ENCODE measurements at places on chromosomes 13 and 19. TPM values are rescaled to one million over a fixed set of nuclear protein-coding genes. Genes with fewer than 3 reads are reported as not detected.

The OR7E24 gene
- total RNA-seq = not detected

DNA sequence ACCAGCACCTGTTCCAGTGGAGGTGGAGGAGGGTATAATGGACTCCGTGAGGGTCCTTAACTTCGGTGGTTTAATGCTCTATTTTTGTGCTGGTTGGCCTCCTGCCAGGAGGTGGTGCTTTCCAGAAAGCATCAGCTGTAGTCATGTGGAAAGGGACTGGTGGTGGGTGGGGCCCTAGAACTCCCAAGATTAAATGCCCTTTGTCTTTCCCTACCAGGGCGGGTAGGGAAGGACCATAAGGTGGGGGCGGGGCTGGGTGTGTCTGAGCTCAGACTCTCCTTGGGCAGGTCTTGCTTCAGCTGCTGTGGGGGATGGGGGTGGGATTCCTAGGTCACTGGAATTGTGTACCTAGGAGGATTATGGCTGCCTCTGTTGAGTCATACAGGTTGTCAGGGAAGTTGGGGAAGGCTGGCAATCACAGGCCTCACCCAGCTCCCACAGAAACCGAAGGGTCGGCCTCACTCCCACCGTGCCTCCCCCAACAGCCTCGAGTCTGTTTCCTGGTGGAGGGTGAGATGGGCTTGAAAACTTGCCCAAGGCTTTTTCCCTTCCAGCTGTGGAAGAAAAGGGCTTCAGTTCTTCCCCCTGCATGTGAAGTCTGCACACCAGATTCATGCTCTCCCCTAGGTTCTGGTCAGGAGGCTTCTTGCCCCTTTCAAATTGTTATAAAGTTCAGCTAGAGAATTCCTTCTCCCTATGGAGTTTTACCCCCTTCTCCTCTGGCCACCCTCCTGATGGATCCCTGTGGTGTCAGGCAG lies 60.3 kb upstream of the CLDN10 start:
- H3K27me3 ChIP-seq = no peaks in the 10 kb centered on the region
- no peaks in the 10 kb centered on the region for H3K36me3 ChIP-seq
- H3K4me3 ChIP-seq = no peak overlapping the region
- no peak for DNase-seq
- no peak overlapping the region for H3K27ac ChIP-seq
- no peaks in the 10 kb centered on the region for H3K4me1 ChIP-seq

GRCh38 chr13:59468396-59468795 lies 695.3 kb downstream of the DIAPH3 start:
- H3K4me3 ChIP-seq = no peak overlapping the region
- H3K36me3 ChIP-seq = no peaks in the 10 kb centered on the region
- H3K27ac ChIP-seq = no peak overlapping the region
- H3K4me1 ChIP-seq = no peaks in the 10 kb centered on the region
- DNase-seq = no peak
- no peaks in the 10 kb centered on the region for H3K27me3 ChIP-seq

- no peak for DNase-seq
- H3K36me3 ChIP-seq = no peaks in the 10 kb centered on the region
- no peak overlapping the region for H3K27ac ChIP-seq
- no peaks in the 10 kb centered on the region for H3K4me1 ChIP-seq
These were observed 31.1 kb downstream of the OPA3 start for GRCh38 chr19:45553464-45553863.

DNA sequence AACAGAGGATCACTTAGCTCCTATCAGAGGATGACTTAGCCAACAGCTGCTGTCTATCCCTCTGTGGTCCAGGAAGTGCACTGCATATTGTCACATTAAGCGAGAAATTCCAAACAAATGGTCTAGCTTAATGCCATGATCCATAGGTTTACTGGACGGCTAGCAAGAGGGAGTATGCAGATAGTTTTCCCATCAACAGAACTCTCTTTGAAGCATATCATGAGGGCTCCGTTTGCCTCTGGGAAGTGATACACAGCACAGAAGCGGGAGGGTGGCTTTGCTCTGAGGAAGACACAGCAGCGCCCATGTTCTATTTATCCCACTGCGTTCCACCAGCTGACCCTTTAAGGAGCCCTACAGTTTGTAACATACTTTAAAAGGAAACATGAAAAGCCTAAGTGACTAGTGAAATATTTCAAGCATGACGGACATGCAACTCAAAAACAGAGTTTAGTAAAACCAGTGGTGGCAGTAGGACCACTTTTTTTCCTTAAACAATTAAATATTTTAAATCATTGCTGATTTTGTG lies 52.7 kb downstream of the COL4A1 start:
- no peaks in the 10 kb centered on the region for H3K4me1 ChIP-seq
- no peak overlapping the region for H3K4me3 ChIP-seq
- no peaks in the 10 kb centered on the region for H3K27me3 ChIP-seq
- peak overlapping the region; percentile 71 for H3K27ac ChIP-seq
- no peak for DNase-seq
- no peaks in the 10 kb centered on the region for H3K36me3 ChIP-seq

The RFPL4A gene
- not detected for total RNA-seq

GRCh38 chr13:36358175-36358718 lies 12.1 kb upstream of the SPART start:
- H3K4me1 ChIP-seq = peaks cover 11% of the 10 kb centered on the region
- H3K36me3 ChIP-seq = no peaks in the 10 kb centered on the region
- H3K4me3 ChIP-seq = no peak overlapping the region
- peak overlapping the region; percentile 50 for H3K27ac ChIP-seq

GRCh38 chr13:111469916-111470506 lies 149.6 kb downstream of the TEX29 start:
- peaks cover 7% of the 10 kb centered on the region for H3K27me3 ChIP-seq
- no peak for DNase-seq
- H3K4me3 ChIP-seq = no peak overlapping the region
- no peak overlapping the region for H3K27ac ChIP-seq
- no peaks in the 10 kb centered on the region for H3K4me1 ChIP-seq

The POU2F2 gene
- total RNA-seq = 0.77 TPM

DNA sequence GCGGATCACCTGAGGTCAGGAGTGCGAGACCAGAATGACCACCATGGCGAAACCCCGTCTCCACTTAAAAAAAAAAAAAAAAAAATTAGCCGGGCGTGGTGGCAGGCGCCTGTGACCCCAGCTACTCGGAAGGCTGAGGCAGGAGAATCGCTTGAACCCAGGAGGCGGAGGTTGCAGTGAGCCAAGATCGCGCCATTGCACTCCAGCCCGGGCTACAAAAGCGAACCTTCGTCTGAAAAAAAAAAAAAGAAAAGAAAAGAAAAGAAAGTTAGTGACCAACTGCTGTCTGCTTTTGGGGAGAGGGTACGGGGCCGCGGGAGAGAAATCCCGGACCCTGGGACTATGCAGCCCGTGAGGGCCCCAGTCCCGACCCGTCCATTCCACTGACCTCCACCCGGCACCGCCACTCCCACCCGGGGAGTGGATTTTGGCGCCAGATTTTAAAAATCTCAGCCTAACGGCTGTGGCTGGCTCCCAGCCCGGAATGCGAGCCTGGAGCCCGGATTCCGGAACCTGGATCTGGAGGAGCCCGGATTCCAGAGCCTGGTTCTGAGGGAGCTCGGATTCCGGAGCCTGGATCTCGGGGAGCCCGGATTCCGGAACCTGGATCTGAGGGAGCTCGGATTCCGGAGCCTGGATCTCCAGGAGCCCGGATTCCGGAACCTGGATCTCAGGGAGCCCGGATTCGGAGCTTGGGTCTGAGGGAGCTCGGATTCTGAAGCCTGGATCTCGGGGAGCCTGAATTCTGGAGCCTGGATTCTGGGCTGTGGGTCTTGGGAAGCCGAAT lies 6.1 kb upstream of the LMNB2 start:
- H3K36me3 ChIP-seq = no peaks in the 10 kb centered on the region
- no peaks in the 10 kb centered on the region for H3K27me3 ChIP-seq
- peak overlapping the region; percentile 68 for H3K27ac ChIP-seq
- H3K4me1 ChIP-seq = no peaks in the 10 kb centered on the region

DNA sequence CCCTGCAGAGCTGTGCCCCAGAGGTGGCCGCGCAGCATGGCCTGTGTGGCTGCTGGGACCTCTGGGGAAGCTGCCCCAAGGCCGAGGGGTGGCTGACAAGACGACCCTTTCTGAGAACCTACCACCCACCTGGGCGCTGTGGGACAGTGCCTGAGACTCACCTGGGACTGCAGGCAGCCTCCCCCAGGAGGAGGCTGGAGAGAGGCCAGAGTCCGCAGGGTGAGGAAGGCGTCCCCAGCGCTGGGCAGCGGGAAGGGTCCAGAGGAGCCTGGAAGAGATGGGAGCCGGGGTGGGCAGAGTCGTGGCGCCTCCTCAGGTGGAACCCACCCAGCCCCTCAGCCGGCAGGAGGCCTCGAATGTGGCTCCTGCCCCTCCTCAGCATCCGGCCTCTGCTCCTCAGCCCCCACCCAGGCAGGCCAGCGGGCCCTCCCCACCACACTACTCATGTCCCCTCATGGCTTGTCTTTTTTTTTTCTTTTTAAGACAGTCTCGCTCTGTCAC lies 25.3 kb downstream of the CILP2 start:
- H3K27ac ChIP-seq = no peak overlapping the region
- no peaks in the 10 kb centered on the region for H3K4me1 ChIP-seq
- no peak overlapping the region for H3K4me3 ChIP-seq
- H3K36me3 ChIP-seq = no peaks in the 10 kb centered on the region

DNA sequence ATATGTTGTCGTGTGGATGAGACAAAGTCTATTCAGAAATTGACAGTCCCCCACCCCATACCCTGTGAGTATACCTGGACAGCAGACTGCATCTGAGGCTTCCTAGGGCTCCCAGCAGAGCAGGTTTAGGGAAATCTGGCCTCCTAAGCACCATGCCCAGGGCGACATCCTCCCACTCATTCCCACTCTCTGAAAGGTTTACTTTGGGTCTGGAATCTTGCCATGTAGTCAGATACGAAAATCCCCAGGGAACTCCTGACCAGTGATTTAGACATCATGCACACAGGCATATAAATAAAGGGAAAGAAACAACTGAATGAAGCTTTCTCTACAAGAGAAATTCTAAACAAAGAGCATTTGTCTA lies 717 bp upstream of the NALCN start:
- H3K27ac ChIP-seq = no peak overlapping the region
- H3K4me3 ChIP-seq = no peak overlapping the region
- no peak for DNase-seq

GRCh38 chr19:40600570-40601133 lies 517 bp upstream of the LTBP4 start:
- no peaks in the 10 kb centered on the region for H3K27me3 ChIP-seq
- peak overlapping the region; percentile 97 for H3K27ac ChIP-seq
- H3K36me3 ChIP-seq = no peaks in the 10 kb centered on the region
- peaks cover 44% of the 10 kb centered on the region for H3K4me1 ChIP-seq
- no peak for DNase-seq
- H3K4me3 ChIP-seq = peak overlapping the region; percentile 66

GRCh38 chr19:5200844-5201243 lies 139.8 kb downstream of the PTPRS start:
- no peaks in the 10 kb centered on the region for H3K4me1 ChIP-seq
- H3K27ac ChIP-seq = no peak overlapping the region
- no peak overlapping the region for H3K4me3 ChIP-seq
- DNase-seq = no peak
- H3K27me3 ChIP-seq = no peaks in the 10 kb centered on the region

- no peaks in the 10 kb centered on the region for H3K27me3 ChIP-seq
- H3K4me1 ChIP-seq = no peaks in the 10 kb centered on the region
- H3K36me3 ChIP-seq = no peaks in the 10 kb centered on the region
- H3K27ac ChIP-seq = no peak overlapping the region
- H3K4me3 ChIP-seq = no peak overlapping the region
These were observed 197.1 kb upstream of the TSHZ3 start for GRCh38 chr19:31546205-31546960.

DNA sequence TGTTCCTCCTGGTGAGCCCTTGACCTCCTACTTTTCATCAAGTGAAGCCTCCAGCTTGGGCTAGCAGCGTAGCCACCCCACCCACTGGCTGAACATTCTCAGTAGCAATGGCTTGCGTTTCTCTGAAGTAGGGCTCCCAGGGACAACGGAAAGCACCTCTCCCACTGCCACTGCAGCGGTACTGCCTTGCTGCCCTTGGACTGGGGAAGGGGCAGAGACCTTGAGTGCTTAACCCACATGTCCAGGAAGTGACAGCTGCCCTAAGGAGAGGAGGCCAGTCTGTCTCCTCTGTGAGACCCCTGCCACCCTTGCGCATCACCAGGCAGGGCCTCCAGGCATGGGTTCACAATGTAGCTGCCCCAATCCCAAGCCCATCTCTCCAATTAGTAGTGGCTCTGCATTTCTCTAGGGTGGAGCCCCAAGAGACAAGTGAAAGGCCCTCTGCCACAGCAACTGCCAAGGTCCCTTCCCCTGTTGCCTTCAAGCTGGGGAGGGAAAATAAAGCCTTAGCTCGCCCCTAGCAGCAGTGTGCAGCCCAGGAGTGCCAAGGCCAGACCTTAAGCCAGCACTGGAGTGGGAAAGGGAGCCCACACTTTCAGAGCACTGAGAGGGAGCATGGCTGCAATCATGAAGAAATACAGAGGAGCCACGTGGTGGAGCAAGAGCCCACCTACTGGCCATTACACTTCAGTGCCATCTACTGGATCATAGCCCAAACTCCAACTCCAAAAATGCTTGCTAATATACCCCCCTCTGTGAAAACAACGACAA lies 175.9 kb upstream of the TRPC4 start:
- H3K4me1 ChIP-seq = no peaks in the 10 kb centered on the region
- no peak overlapping the region for H3K27ac ChIP-seq
- H3K4me3 ChIP-seq = no peak overlapping the region
- no peaks in the 10 kb centered on the region for H3K36me3 ChIP-seq
- no peaks in the 10 kb centered on the region for H3K27me3 ChIP-seq
- no peak for DNase-seq

The TEX29 gene
- total RNA-seq = not detected

DNA sequence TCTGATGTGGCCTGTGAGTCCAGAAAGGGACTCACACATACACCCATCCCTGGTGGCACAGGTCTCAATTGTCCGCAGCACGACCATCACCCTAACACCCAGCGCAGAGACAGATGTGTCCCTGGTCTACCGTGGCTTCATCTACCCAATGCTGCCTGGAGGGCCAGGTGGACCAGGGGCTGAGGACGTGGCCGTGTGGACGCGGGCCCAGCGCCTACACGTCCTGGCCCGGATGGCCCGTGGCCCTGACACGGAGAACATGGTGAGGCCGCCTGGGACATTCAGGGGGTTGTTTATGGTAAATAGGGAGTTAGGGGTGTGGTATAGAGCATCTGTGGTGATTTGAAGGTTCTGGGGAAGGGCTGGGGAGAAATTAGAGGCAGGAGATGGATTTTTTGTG lies 22.8 kb downstream of the MEGF8 start:
- H3K4me1 ChIP-seq = no peaks in the 10 kb centered on the region
- no peaks in the 10 kb centered on the region for H3K27me3 ChIP-seq
- no peak for DNase-seq
- no peak overlapping the region for H3K27ac ChIP-seq
- H3K36me3 ChIP-seq = no peaks in the 10 kb centered on the region

The NXNL1 gene
- not detected for total RNA-seq

The CPB2 gene
- not detected for total RNA-seq

GRCh38 chr13:80012251-80012650 lies 328.7 kb downstream of the SPRY2 start:
- no peak overlapping the region for H3K27ac ChIP-seq
- no peaks in the 10 kb centered on the region for H3K36me3 ChIP-seq
- no peaks in the 10 kb centered on the region for H3K27me3 ChIP-seq
- no peaks in the 10 kb centered on the region for H3K4me1 ChIP-seq
- no peak for DNase-seq
- H3K4me3 ChIP-seq = no peak overlapping the region

GRCh38 chr19:12801466-12802266 lies at the start of the genes PRDX2 and THSD8:
Gene PRDX2 (minus strand): TSS chr19:12801800. CDS start chr19:12801261, 539 bp downstream.
Gene THSD8 (plus strand): TSS chr19:12802069. CDS start chr19:12802072, 3 bp downstream.
- no peaks in the 10 kb centered on the region for H3K27me3 ChIP-seq
- DNase-seq = peak; percentile 72
- H3K4me3 ChIP-seq = peak within 1 kb of the TSS; percentile 55
- H3K36me3 ChIP-seq = no peaks in the 10 kb centered on the region
- peak within 1 kb of the TSS; percentile 86 for H3K27ac ChIP-seq

The EEF2 gene
- 2,469 TPM for total RNA-seq

- peaks cover 24% of the 10 kb centered on the region for H3K4me1 ChIP-seq
- H3K27me3 ChIP-seq = peaks cover 78% of the 10 kb centered on the region
- no peak for DNase-seq
- no peak overlapping the region for H3K4me3 ChIP-seq
These were observed 694 bp upstream of the ZIC5 start for GRCh38 chr13:99972190-99972731.
